ENCODE measurements at places on chromosomes 1 and 21.

GRCh38 chr1:59171788-59172187 is 125.1 kb upstream of the FGGY start:
- no peak for DNase-seq

GRCh38 chr1:24830680-24831272 is 85.5 kb downstream of the CLIC4 start:
- no peak for DNase-seq

DNA sequence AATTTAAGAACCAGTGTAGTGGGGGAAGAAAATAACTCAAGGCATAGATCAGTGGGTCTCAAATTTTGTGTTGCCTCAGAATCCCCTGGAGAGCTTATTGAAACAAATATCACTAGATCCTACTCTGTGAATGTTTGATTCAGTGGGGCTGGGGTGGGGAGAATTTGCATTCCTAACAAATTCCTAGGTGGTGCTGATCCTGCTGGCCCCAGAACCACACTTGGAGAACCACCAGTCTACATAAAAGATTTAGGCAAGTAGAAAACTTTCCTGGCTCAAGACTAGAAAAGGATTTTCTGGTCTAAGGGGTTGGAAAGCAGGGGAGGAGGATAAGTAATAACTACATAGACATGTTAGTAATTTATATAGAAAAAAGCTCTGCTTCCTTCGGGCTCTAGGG is 34.1 kb upstream of the C1orf21 start:
- no peak for DNase-seq

GRCh38 chr1:203663821-203664220 is 37.2 kb downstream of the ATP2B4 start:
- no peak for DNase-seq

GRCh38 chr1:158833264-158833663 is 2.1 kb downstream of the MNDA start:
- DNase-seq = no peak

- DNase-seq = no peak
These were observed 171.4 kb upstream of the HMGB4 start for GRCh38 chr1:33692206-33693188.

- peak; percentile 24 for DNase-seq
These were observed 1383.1 kb upstream of the ADGRL2 start for GRCh38 chr1:80417671-80418070.

GRCh38 chr1:238710697-238711096 is 675.7 kb upstream of the CHRM3 start:
- DNase-seq = no peak

DNA sequence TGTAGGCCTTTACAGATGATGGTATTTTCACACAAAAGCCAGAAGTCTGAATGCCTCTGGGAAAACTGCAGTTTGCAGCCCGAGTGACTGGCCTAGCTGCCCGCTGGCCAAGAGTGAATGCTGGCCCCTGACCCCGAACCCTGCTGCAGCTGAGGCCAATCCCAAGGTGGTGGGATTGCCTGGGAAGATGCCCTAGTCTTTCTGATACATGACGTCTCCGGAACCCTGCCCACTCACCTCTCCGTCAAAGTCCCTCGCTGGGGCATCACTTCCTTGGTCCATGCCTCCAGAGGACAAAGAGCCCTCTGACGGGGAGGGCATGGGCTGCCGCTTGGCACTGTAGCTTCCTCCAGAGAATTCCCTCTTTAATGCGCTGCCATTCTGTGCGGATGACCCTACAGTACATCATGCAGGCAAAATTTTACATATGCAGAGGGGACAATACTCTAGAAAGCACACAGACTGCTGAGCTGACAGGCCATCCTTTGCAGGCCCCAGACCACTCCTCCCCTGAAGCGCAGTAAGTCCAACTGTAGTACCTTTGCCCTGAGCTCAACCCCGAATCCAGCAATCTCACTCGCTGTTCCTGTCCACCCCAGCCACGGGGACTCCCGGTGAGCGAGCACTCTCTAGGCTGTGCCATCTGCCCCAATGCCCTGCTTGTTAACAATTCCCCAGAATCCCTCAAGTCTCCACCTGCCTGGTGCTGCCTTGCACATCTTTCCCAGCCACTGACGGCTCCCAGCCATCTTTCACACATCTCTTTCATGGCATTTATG is 54.7 kb downstream of the COQ8A start:
- DNase-seq = no peak

- DNase-seq = no peak
These were observed 12.6 kb downstream of the SLC45A1 start for GRCh38 chr1:8330271-8331125.

DNA sequence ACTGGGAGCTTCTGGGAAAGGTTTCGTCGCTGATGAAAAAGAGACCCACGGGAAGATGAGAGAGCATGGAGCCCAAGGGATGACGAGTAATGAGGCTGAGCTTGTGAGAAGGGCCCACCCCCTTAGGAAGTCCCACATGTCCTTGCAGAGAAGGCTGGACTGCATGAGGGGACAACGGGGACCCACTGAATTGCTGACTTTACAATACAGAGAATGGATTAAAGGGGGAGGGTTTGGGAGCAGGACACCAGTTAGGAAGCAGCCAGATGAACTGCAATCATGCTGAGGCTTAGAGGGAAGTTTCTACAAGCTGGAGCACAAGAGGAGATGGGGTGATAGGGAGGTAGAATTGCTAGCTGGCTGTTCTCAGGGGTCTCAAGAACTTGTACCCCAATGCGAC is 5.5 kb upstream of the TMEM51 start:
- no peak for DNase-seq

- DNase-seq = no peak
These were observed 12.0 kb upstream of the GNG4 start for GRCh38 chr1:235661568-235661967.

- DNase-seq = no peak
These were observed 17.7 kb upstream of the PRRC2C start for GRCh38 chr1:171467626-171468025.

GRCh38 chr1:182740120-182740519 is 49.5 kb upstream of the NPL start:
- no peak for DNase-seq

DNA sequence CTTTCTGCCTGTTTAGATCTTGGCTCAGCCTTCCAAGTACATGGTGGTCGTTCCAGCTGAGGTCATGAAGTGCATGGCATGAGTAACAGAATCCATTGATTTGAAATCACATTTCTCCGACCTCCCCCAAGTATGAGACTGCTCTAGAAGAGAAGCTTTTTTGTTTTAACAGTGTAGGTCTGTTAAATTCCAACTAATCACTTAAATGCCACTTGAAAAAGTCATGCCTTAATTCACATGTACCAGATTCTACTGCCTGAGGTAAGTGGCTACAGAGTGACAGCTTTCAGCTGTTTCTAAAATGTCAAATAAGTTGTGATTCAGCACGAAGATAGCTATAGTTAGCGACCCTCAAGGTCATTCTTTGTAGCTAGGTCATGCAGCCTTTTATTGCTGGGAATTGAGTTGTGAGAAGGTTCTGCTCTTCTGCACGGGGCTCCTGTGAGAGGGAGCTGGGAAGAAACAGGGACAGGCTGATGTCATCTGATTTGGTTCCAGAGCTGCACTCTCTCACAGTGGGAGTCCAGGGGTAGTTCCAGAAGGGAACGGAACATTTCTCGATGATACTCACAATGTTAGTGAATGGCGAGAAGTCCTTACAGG is 112.7 kb downstream of the VPS13D start:
- DNase-seq = no peak

- peak; percentile 34 for DNase-seq
These were observed 553 bp downstream of the TTF2 start for GRCh38 chr1:117060441-117061317.

GRCh38 chr1:53025769-53026112 is 36.3 kb upstream of the PODN start:
- no peak for DNase-seq

DNA sequence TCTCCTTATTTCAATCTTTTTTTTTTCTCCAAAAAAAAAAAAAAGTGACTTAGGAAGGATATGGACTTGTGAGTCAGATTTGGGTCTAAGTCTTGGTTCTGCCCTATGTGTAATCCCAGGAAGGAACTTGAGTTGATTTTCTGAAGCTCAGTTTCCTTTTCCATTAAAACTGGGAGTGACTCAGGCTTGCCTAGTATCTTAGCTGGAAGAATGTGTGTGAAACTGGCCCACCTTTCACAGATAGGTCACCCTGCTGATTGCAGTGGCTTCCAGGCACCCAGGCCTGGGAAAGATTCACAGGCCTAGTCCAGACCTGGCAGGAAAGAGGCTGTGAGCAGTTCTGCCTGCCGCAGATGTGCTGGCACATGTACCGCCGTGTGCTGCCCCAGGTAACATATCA is 218.3 kb upstream of the HOOK1 start:
- peak; percentile 93 for DNase-seq

- no peak for DNase-seq
These were observed 41.7 kb downstream of the HUNK start for GRCh38 chr21:31914472-31914871.

- DNase-seq = no peak
These were observed 577.0 kb downstream of the LMO4 start for GRCh38 chr1:87905651-87906050.

- no peak for DNase-seq
These were observed 1061.4 kb downstream of the MRPL39 start for GRCh38 chr21:24545807-24546361.

GRCh38 chr1:160410406-160411005 is 10.1 kb downstream of the VANGL2 start:
- no peak for DNase-seq

- DNase-seq = no peak
These were observed 71.2 kb downstream of the NGF start for GRCh38 chr1:115266729-115267421.

- no peak for DNase-seq
These were observed 107.6 kb downstream of the BCAR3 start for GRCh38 chr1:93573940-93574469.

- no peak for DNase-seq
These were observed 2.9 kb downstream of the NECTIN4 start for GRCh38 chr1:161086457-161086856.

GRCh38 chr1:1491601-1492000 is 20.0 kb downstream of the ATAD3B start:
- no peak for DNase-seq

- DNase-seq = no peak
These were observed 743 bp downstream of the CD52 start for GRCh38 chr1:26318338-26319064.

GRCh38 chr1:91804546-91805023 is 81.4 kb downstream of the TGFBR3 start:
- peak; percentile 29 for DNase-seq

- DNase-seq = no peak
These were observed 62.1 kb upstream of the CD55 start for GRCh38 chr1:207259391-207259790.

DNA sequence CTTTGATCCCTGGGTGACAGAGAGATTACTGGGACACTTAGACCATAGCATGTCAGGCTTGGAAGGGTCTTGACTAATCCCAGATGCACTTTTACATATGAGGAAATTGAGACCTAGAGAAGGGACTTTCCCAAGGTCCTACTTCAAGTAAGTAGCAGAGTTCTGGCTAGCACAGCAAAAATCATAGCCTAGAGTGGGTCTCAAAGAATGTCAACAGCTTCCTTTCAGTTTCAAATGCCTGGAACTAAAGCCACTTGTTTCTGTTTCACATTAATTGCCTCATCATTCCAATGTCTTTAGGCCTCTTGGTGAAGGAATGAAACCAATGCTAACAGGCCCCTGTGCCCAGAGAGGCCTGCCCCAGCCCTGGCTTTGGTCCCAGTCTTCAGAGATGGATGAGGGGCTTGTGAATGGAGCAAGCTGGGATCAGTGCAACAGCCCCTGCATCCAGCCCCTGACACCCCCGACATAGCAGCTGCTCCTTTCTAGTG is 26.6 kb downstream of the ATF3 start:
- DNase-seq = no peak

DNA sequence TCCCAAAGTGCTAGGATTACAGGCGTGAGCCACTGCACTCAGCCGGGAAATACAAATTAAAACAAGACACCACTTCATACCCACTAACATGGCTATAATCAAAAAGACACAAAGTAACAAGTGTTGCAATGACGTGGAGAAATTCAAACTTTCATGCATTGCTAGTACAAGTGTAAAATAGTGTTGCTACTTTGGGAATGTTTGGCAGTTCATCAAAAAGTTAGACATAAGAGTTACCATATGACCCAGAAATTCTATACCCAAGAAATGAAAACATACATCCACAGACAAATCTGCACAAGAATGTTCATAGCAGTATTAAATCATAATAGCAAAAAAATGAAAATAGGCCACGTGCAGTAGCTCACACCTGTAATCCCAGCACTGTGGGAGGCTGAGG is 16.4 kb downstream of the FOXJ3 start:
- DNase-seq = no peak

GRCh38 chr1:101484689-101485338 is 248.0 kb downstream of the S1PR1 start:
- DNase-seq = no peak

DNA sequence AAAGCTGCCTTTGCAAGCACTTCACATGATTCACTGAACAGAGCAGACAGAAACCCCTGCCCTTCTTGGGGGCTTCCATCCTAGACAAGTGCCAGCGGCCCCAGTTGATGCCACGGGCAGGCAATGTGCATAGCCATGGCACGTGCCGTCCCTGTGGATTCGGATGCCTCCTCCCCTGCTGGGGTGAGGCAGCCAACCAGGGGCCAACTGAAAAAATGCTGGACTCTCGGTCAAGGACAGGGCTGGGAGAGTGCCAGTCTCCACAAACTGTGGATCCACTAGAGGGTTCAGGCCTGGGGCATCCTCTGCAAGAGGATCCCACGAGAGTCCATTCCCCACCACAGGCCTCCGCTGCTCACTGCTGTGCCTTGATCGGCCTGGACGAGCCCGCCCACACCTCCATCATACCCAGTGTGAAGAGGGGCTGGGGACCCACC is 3.8 kb downstream of the JMJD4 start:
- DNase-seq = no peak

- DNase-seq = peak; percentile 31
These were observed 4.9 kb downstream of the C1orf198 start for GRCh38 chr1:230863449-230863848.

GRCh38 chr1:68111519-68112436 is 61.4 kb upstream of the DIRAS3 start:
- DNase-seq = no peak

GRCh38 chr1:101165532-101165931 is 71.3 kb upstream of the S1PR1 start:
- DNase-seq = no peak

DNA sequence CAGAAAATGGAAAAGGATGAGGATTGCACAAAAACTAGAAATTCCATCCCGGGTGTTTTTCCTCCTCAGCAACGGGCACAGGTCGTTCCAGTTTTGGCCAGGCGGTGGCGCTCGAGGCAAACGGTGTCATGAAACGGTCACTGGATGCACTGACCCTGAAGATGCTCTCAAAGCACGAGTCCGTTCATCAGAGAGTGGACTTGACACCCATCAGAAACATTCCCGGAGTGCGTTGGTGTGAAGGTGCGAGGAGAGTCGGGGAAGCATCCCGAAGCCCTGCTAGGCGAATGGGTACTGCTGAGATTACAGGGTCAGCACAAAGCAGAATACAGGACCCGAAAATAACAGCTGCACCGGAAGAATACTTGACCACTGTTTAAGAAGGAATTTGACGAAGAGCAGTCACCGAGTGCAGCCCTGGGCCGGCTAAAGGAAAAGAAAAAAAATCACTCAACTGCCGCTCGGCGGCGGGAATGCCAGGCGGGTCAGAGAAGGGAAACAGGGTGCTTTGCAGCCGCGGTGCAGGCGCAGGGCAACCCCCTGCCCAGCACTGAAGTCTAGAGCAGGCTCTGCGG is 71.7 kb upstream of the ETS2 start:
- no peak for DNase-seq
